ENCODE measurements at places on chromosomes 11 and 22.

DNA sequence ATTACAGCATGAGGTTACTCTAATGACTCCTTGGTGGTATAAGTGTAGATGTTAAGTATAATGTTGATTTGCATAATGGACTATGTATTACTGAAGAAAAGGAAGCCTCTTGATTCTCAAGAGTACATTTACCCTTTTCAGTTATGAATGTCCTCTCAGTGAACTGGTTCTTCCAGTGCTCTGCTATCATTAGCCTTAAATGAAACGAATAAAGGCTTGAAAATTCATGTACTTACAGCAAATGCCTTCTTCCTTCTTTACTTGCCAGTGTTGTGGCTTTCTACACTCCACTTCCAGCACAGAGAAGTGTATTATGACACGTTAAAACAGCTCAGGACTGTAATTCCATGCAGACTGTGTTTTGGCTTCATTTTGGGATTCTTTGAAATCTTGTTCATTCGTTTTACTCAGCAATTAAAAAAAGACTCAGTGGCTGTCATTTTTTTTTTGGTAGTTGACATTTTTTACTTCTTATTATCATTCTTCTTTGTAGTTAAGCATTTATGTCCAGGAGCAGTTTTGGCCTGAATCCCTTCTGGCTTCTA is 96.9 kb downstream of the MTMR3 start:
- no peak for DNase-seq

GRCh38 chr11:33670250-33671011 is 30.2 kb downstream of the C11orf91 start:
- DNase-seq: no peak

GRCh38 chr11:128496692-128497060 is 90.7 kb downstream of the ETS1 start:
- no peak for DNase-seq

DNA sequence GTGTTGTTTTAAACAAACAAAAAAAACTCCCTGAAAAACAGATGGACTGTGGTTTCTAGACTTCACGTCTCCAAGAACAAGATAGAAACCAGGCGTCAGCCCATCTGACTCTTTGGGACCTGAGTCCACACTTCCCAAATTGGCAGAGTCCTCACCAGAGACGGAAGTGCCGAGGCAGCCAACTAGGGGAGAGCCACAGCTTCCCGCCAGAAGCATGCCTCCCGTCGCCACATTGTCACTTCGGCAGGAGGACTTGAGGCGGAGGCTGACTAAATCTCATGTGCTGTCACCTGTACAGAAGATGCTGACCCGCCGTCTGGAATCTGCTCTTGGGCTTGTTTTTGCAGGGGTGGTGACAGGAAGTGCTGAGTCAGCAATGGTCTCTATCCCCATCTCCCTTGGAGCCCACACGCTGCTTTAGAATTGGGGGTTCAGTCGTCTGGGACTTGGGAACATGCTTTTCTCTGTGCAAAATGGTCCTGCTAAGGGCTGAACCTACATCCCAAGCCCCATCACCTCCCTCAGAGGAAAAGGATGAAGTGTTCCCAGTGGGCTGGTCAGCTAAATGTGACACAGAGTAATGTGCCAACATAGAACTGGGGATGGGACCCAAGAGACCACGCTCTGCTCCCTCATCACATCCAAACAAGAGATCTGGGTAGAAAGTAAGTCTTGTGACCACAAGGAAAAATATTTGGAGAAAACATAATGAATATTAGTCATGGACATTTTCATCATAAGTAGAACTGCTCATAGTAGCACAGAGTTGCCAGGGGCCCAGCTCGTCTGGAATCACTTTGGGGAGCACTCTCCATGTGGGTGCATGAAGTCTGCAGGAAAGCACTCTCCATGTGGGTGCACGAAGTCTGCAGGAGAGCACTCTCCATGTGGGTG is 152.9 kb downstream of the SNX19 start:
- no peak for DNase-seq

GRCh38 chr11:109911488-109911887 is 181.7 kb upstream of the ZC3H12C start:
- DNase-seq: no peak

GRCh38 chr22:37187891-37188761 is at the start of gene C1QTNF6:
TSS of gene C1QTNF6 (minus strand) at chr22:37188247. CDS start at chr22:37188213, 34 bp downstream.
- DNase-seq: no peak

DNA sequence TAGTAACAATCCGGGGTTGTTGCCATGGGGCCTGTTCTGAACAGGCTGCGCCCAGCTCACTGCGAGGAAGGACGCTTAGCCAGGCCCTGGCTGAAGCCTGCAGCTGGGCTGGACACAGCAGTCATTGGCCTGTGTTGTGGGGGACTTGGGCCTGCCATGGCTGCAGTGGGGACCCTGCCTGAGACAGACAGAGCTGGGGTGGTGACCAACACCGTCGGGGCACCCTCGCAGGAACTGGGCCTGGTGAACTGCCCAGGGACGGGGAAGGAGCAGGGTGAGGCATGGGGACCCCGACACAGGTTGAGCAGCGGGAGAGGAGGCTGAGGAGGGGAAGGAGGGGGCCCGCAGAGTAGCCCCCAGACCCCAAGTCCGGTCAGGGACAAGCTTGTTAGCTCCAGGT is 8.9 kb downstream of the PHLDA2 start:
- DNase-seq: no peak

- DNase-seq: no peak
These were observed 60.8 kb downstream of the KREMEN1 start for GRCh38 chr22:29133603-29134133.
